ENCODE measurements at places on chromosomes 6 and 20.

- DNase-seq, result no peak
These were observed 77.8 kb upstream of the TGM3 start for GRCh38 chr20:2217857-2218539.

- DNase-seq, result no peak
These were observed 17.9 kb upstream of the CCDC170 start for GRCh38 chr6:151475653-151476523.

DNA sequence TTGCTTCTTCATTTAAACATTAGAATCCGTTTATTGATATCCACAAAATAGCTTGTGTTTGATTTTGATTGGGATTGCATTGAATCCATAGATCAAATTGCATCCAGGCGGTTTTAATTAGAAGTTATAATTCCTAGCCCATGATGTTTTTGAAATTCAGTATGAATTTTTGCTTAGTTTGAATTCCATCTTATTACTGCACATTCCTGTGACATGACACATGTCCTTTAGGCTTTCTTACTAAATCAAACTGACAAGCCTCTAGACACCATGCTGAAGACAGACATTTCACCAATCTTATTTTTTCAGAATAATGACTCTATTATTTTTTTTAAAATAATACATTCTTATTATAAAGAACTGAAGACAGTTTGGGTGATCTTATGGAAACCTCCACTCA lies 21.4 kb upstream of the PI16 start:
- no peak for DNase-seq

DNA sequence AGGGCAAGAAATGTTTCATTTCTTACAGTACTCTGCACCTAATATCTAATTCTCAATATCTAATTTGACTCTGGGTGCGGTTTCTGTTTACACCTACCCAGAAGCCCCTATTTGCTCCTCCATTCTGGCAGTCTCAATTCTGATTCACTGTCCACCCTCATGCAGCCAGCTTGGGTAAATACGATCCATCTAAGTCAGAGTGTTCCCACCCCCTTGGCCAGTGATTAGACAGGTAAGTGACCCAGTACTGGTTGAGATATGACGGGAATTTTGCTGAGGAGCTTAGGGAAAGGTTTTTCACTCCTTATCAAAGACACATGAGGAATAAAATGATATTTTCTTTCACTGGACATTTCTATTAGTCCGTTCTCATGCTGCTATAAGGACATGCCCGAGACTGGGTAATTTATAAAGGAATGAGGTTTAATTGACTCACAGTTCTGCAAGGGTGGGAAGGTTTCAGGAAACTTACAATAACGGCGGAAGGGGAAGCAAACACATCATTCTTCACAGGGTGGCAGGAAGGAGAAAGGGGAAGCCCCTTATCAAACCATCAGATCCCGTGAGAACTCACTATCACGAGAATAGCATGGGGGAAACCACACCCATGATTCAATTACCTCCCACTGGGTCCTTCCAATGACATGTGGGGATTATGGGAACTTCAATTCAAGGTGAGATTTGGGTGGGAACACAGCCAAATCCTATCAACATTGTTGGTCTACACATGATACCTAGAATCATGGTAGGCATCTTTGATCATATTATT lies 29.4 kb downstream of the GLO1 start:
- no peak for DNase-seq

DNA sequence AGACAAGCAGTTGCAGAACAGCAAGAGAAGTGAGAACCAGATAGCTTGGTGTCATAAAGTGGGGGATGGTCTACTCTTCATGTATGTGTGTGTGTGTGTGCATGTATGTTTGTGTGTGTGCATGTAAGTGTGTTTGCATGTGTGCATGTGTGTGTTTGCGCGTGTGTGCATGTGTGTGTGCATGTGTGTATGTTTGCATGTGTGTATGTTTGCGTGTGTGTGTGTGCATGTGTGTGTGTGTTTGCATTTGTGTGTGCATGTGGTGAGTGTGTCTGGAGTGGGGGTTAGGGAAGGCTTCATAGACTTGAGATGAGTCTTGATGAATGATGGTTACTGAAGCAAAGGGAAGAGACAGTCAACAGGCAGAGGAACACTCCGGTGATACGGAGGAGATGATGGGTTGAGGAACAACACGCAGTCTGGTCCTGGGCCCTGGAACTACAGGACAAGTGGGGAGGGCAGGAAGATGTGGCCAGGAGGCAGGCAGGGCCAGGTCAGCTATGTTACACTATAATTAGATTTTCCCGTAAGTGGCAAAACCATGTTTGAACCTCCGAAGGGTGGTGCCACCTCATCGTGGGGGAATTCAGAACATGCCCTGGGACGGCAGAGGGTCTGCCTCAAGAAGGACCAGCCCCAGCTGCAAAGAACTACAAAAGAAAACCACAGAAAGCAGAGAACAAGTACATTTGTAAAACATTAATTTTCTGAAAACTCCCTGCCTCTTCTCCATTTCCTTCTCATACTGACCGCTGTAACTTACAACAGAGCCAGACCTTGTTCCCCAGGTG lies 38.7 kb upstream of the PDE10A start:
- no peak for DNase-seq
